Eye (tissue), 1 donor: ENCODE measurements at places on chromosomes 1 and 21.

DNA sequence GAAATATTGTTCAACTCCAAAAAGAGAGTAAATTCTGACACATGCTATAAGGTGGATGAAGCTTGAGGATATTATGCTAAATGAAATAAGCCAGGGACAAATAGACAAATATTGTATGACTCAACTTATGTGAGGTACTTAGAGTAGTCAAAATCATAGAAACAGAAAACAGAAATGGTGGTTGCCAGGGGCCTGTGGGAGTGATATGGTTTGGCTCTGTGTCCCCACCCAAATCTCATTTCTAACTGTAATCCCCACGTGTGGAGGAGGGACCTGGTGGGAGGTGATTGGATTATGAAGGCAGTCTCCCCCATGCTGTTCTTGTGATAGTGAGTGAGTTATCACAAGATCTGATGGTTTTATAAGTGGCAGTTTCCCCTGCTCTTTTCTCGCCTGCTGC is 24.7 kb upstream of the DISP1 start:
- no peak for DNase-seq

DNA sequence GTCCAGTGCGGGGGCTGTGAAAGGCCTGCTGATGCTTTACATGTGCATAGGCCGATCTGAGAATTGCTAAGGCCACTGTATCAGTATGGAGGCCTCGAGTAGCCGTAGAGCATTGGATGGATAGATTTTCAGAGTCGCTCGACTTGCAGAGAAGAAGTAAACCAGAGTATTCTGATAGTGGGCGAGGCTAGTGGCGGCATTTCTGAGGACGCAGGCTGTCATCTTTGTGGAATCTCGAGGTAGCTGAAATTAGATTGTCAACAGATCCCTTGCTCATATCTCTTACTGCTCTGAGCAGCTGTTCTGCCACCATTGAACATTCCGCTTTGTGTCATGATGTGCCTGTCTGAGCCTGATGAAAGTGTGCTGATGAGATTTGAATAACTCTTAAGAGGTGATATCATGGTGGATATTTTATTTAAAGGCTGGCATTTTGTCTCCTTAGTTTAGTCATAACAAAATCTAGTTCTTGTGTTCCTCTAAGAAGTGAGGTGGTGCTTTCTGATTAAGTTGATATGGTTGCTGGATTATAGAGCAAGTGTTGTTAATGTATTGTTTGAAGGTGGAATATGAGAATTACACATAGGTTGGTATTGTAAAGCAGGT is 1.5 kb downstream of the KIF1B start:
- peak; percentile 85 for DNase-seq

GRCh38 chr1:205315008-205315618 is 6.4 kb downstream of the NUAK2 start:
- peak; percentile 78 for DNase-seq

GRCh38 chr1:228163007-228163753 is 2.4 kb upstream of the IBA57 start:
- no peak for DNase-seq

DNA sequence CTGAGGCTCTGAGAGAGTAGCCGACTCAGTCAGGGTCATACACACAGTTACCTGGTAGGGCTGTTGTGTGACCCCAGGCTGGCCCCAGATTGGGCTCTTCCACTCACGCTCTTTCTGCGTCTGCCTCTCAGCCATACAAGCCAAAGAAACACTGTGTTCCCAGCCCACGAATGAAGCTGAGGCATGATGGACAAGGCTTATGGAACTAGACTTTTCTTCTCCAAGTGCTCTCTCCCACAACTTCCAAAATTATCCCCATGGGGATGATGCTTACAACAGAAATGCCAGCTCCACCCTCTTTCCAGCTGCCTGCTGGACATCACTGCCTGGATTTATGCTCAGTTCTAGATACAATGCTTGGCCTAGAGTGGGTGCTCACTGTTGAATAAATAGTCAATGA is 102.8 kb upstream of the JUN start:
- DNase-seq: no peak

DNA sequence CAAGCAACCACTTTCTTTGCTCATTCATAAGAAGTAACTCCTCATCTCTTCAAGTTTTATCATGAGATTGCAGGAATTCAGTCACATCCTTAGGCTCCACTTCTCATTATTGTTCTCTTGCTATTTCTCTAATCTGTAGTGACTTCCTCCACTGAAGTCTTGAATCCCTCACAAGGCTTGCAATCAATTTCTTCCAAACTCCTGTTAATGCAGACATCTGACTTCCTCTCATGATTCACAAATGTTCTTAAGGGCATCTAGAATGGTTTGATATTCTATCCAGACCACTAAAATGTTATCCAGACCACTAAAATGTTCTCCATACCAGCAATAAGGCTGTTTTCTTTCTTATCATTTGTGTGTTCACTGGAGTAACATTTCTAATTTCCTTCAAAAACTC is 528.1 kb downstream of the DPYD start:
- no peak for DNase-seq
